ENCODE measurements at places on chromosomes 2 and 18. TPM values are rescaled to one million over a fixed set of nuclear protein-coding genes. Genes with fewer than 3 reads are reported as not detected.

GRCh38 chr2:228827056-228827700, 443.9 kb downstream of the PID1 start:
- no peak for DNase-seq

DNA sequence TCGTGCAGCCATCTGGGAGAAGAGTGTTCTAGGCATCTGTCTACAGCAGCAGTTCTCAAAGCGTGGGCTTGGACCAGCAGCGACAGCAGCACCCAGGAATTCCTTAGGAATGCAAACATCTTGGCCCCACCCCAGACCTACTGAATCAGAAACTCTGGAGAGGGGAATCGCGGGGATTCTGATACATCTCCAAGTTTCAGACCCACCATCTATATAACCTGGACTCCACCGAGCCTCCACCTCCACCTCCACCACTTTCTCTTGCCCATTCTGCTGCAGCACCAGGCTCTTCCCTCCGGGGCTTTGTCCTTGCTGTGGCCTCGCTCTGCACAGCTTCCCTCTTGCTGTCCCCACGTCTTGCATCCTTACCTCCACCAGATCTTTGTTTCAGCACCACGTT, 256.4 kb downstream of the BCL2 start:
- DNase-seq: no peak

DNA sequence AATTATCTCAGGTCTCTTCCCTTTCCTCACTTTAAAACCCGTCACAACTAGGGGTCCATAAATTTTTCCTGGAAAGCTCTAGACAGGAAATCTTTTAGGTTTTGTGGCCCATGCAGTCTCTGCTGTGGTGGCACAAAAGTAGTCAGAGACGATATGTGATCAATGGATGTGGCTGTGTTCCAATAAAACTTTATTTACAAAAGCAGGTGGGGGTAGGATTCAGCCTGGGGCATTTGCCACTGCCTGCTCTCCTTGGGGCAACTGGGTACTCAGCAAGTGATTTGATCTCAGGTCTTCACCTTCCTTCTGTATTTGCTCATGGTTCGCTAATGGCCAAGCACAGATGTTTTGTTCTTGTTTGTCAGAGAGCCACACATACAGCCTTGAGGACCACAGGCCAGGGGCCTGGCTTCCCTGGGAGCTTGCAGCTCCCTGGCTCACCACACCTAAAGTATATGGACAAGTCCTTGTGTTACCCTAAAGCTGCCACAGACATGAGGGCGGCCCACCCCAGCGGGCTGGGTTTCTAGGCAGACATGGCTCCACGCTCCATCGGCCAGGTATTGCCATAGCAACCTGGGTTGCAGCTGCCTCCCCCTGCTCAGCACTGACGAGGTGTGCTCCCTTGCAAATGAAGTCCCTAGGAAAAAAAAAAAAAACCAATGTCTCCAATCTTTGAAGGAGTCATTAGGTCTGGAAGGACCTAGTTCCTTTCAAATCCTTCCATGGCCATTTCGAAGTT, 89.7 kb upstream of the YWHAQ start:
- peak; percentile 56 for DNase-seq

- DNase-seq: no peak
Measured at GRCh38 chr18:76932026-76932819, 109.9 kb downstream of the ZNF236 start.

The BMP10 gene
- not detected for polyA plus RNA-seq

The KIF1A gene
- polyA plus RNA-seq: 0.58 TPM

The NR4A2 gene
- polyA plus RNA-seq: 3.1 TPM

The POTEF gene
- polyA plus RNA-seq: not detected

The BCL11A gene
- 1.4 TPM for polyA plus RNA-seq

Data from kidney (tissue), 22 donors.